GM12878 (cell line): ENCODE measurements at places on chromosomes 3 and 15.

GRCh38 chr3:34934660-34935059, 704.7 kb upstream of the ARPP21 start:
- DNase-seq = no peak

DNA sequence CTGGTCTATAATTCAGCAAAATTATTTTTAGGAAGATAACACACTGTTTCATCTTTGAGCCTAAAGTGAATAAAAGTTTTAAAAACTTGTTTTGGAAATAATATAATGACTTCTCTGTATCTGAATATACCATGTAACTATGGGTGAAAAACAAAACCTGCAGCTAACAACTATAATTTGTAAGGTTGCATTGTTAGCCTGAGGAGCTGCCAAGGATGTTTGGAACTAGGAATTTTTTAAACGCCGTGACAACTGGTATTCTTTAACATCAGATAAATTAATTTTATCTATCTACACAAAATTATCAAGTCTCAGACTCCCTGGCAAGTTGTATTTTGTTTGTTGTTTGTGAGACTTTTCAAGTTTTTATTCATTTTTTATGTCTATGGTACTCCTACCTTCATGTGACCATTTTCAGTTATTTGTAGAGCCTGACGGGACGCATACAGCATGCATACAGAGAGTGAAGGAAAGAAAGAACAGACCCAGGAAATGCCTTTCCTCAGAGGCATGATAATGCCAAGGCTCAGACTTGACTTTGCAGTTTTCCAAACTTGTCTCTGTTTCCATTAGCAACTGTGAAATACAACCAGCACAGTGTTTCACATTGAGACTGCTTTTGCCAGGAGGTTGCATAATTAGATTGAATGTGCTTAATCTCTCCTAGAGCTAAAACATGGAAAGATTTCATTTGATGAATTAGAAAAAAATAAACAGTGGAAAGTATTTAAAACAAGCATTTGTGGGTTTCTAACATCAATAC, 60.8 kb upstream of the ARHGEF26 start:
- no peak for DNase-seq

DNA sequence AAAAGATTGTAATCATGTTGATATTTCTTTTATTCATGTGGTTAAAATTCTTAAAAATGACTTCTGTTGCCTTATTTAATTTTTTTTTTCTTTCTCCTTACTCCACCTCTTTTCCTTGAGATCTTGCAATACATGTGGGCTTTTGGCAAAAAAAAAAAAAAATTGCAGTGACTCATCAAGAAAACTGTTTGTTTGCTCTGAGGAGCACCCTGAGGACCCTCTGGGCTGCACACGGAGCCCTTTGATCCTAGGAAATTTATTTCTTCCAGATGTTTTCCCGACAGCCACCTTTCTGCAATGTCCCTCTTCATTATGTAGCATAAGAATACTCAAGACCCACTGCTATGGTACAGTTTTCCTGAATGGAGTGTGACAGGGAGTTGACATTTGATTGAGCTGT, 371.7 kb downstream of the ZBTB20 start:
- DNase-seq = no peak

GRCh38 chr3:190194506-190194905, 73.8 kb upstream of the P3H2 start:
- DNase-seq = no peak

DNA sequence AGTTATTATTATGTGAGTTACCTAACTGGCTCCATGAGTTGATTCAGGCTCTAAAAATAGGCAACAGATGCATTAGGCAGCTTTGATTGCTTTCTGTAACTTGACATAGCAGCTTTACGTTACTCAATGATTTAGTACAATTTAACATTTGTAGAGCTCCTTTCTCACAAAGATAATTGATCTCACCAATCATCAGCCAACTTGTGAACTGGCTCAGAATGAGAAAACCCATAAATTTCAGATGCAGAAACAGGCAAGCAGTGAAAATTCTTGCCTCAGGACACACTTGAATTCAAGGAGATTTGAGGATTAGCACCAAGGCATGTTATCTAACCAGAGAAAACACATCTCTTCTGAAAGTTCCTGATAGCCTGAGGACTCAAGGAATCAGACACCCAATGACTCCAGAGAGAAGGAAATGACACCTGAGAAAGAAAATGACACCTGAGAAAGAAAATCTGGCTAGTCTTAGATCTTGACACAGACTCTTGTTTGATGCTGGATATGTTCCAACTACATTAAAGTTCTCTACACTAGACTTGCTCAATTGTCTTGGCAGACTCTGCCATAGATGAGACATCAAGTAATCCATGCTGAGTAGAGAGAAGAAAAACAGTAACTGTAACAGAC, 315.1 kb upstream of the CBLB start:
- DNase-seq = peak; percentile 81

DNA sequence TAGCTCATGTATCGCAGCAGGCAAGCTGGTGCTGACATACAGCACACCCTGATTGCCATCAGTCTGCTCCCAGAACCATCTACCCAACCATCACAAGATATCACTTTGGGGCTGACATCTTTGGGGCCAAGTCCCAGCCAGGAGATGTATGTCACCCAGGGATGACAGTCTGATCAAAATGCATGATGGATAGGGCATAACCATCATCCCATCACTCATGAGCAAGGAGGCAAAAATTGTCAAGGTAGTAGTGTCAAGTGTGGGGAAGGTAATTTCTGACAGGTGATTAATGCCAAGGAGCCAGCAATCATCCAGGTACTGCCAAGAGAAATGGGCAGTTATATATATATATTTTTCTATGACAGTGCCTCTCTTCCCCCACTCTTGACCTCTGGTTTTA, 277.4 kb downstream of the WDR72 start:
- DNase-seq = no peak
